ENCODE measurements at places on chromosomes 5 and 9. TPM values are rescaled to one million over a fixed set of nuclear protein-coding genes. Genes with fewer than 3 reads are reported as not detected.

GRCh38 chr9:12554636-12555035 is 138.5 kb upstream of the TYRP1 start:
- no peak for DNase-seq

- no peak for DNase-seq
Measured at GRCh38 chr5:43190755-43191603, 1.0 kb upstream of the NIM1K start.

- peak; percentile 92 for DNase-seq
Measured at GRCh38 chr9:134366223-134367031, 40.2 kb downstream of the RXRA start.

Gene GFPT2
- 8.4 TPM for total RNA-seq

DNA sequence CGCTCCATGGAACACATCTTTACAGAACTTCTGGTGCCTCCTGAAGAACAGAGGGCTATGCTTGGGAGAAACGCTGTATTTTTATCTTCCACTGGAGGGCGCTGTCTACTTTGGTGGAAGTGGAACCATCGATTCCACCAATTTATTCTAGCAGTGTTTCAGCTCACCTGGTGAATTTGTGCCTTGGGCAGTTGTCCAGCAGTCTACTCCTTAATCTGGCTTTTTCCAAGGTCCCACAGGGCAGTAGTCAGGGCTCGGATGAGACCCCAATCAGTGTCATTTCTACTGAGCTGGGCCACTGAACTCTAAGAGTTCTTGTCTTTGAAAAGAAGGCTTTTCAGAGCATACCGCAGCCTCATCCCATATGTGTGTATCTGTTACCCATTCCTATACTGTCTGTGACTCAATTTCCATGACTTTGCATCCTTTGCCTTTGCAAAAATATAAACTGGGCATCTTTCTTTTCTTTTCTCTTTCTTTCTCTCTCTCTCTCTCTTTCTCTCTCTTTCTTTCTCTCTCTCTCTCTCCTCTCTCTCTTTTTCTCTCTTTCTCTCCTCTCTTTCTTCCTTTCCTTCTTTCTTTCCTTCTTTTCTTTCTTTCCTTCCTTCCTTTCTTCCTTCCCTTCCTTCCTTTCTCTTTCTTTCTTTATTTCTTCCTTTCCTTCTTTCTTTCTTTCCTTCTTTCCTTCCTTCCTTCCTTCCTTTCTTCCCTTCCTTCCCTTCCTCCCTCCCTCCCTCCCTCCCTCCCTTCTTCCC is 138.4 kb upstream of the ZNF618 start:
- DNase-seq = no peak

Gene ST8SIA4
- total RNA-seq = 3.2 TPM

Gene FCN1
- total RNA-seq = 2.9 TPM

Gene PCDHA12
- not detected for total RNA-seq

- DNase-seq = no peak
Measured at GRCh38 chr5:38527475-38527874, 29.0 kb downstream of the LIFR start.

Gene MZB1
- total RNA-seq = 0.58 TPM

DNA sequence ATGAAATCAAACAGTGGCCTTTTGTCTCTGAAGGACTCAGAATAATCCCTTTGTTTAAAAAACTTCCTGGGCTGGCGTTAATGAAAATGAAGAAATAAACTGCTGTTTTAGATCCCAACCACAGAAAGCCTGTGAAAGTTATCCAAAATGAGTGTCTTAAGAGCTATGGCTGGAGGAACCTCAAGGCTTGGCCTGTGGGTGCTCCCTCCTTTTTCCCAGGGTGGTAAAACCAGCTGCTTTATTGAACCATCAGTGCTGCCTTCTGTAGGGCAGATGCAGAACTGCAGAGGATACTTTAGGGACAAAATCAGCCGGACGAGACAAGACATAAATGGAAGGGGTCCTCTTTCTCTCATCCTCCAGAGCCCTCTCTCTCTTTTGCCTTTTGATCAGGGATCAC is 100.9 kb downstream of the SMARCA2 start:
- no peak for DNase-seq

DNA sequence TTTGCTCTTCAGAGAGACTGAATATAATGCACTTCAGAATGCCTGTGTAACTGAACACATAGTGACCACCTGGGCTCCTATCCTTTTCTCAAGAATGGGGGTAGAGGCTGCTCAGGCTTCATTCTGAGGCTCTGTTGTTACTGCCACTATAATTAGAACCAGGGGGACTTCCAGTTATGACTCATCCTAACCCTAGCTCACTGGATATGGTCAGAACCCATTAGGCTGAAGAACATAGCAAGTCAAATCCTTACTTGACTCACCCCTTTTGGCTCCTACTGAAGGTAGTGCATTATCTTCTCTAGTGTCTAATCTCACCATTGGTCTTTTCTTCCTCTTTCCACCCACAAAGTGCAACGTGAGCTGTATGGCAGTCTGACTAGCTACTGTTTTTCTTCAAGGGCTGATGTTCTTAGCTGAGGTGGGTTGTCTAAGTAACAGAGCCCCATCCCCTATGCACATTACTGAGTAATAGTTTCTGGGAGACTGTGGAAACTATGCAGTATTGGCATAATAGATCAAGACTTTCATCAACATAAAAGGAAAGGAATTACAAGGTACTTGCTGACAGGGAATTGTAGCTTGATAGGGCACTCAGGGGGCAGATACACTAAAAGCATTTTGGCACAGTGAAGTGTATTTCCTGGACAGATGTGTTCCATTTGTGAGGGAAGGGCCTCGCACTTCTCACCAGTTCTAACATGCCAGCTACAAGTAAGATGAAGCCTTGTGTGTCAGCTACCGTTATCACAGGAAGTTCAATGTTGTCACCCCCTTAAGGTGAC is 431.0 kb upstream of the MEF2C start:
- no peak for DNase-seq

Gene RAB24
- 25.3 TPM for total RNA-seq

- DNase-seq = no peak
Measured at GRCh38 chr5:25414742-25415141, 770.0 kb upstream of the CDH10 start.

Gene TTF1
- 16.2 TPM for total RNA-seq

Gene UBAP2
- total RNA-seq = 26.4 TPM

Gene GRXCR2
- 1.1 TPM for total RNA-seq

GRCh38 chr5:75351139-75351926 is 14.3 kb downstream of the HMGCR start:
- no peak for DNase-seq

GRCh38 chr5:143717400-143717799 is 94.6 kb upstream of the HMHB1 start:
- DNase-seq = no peak
